ENCODE measurements at places on chromosomes 2 and 18.

DNA sequence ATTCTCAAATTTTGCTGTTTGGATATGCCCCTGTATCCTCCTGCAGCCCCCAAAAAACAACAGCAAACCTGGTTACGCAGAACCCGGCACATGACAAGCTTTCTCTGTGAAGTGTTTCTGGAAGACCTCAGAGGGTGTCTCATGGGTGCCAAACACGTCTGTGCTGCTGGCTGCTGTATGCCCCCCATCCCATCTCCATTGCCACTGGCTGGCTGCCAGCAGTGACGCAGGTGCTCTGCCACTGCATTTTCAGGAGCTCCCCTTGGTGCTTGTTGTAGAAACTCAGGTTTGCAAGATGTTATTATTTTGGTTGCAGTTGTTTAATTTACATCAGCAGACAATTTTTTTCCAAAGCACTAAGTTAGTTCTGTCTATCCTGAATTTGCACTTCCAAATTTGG is 166.4 kb upstream of the FANCL start:
- no peak for DNase-seq

DNA sequence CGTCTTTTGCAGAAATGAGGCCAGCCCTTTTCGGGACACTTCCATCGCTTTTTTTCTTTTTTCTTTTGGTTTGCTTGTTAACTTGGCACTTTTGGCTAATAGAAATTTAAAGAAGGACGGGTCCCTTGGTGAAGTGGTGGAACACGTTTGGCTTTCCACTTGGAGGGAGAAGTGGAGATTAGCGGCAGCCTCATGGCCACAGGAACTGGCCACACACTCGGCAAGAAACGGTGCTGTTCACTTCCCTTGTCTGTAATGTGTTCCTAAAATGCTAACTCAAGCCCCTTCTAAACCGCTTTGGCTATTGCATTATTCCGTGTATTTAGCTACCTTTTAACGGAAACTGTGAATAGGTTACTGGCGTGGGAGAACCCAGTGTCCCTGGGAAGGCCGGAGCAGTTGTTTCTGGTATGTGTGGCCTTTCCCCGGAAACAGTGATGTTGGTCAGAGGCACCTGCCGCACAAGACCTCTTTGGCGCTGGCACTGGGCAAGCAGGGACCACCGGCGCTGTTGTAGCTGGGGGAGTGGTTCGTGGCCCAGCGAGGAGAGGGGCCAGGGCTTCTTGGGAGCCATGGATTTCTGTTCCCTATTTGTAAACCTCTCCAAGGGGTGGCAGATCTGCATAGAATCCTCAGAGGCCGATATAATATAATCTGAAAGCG is 981 bp downstream of the RAMP1 start:
- no peak for DNase-seq

DNA sequence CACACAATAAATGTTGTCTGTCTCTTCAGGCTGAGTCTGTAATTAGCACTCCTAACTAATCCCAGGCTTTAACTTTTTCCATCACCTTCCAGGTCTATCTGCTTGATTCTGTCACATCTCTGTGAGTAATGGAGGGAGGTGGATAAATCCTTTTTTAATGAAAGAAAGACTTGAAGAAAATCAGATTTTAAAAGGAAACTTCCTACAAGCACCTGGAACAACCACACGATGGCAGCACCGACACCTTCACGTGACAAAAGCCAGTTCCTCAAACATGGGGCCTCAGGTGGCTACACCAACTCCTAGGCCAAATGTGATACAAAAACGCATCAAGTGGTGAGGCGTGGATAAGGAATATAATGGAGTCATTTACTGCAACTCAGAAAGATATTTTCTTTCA is 41.8 kb downstream of the TGFBRAP1 start:
- no peak for DNase-seq

DNA sequence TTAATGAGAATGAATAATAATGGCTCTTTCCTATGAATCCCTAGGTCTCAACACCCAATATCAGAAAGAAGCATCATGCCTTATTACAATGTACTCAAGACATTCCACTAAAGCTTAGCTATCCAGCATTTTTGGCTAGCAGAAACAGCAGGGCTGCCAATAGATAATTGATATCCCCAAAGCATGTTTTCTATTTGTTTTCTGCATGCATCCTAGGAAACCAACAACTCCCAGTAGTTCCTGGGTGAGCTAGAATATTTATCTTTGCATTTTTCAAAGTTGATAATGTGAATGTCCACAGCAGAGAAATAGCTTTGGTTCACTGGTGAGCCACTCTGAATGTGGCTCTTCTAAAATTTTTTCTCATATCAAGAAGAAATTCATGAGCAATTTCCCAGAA is 5.8 kb upstream of the ANTXR1 start:
- no peak for DNase-seq

DNA sequence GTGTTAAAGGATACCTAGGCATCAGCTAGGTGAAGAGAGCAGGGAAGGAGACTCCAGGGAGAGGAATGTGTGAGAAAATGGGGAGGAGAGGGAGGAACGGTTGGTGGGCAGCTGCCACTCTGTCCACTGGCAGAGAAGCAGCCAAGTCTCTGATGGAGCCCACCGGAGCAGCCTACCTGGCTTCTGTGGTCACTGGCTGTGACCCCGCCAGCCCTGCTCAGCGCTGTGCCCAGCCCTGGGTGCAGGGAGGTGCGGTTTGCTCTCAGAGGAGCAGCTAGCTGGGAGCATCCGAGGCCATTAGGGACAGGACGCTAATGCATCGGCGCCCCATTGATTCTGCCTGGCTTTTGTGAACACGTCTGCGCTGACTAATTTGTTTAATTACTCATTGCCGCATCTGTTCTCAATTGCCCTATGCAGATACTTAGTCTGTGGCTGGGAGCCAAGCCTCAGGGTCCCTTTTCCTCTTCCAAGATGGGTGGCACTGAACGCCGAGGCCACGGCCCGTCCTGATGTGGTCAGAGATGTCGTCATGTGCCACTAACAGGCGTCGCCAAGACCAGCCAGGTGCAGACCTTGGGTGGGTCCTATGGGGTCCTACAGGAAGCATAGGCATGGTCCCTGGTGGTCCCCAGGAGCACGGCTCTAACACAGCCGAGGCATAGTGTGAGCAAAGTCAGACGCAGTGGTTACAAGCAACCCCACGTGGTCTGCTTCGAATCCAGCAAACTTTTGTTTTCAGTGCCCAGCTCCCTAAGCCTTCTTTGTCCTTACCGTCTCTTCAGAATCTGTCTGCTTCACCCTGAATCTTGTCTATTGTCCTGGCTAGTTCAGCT is 82.0 kb downstream of the RRM2 start:
- no peak for DNase-seq

- no peak for DNase-seq
These were observed 50.6 kb downstream of the ALPK2 start for GRCh38 chr18:58578321-58578720.

- DNase-seq = no peak
These were observed 353.6 kb downstream of the ARHGAP15 start for GRCh38 chr2:143482771-143483170.

GRCh38 chr2:57740891-57741290 is 305.7 kb upstream of the VRK2 start:
- DNase-seq = no peak

DNA sequence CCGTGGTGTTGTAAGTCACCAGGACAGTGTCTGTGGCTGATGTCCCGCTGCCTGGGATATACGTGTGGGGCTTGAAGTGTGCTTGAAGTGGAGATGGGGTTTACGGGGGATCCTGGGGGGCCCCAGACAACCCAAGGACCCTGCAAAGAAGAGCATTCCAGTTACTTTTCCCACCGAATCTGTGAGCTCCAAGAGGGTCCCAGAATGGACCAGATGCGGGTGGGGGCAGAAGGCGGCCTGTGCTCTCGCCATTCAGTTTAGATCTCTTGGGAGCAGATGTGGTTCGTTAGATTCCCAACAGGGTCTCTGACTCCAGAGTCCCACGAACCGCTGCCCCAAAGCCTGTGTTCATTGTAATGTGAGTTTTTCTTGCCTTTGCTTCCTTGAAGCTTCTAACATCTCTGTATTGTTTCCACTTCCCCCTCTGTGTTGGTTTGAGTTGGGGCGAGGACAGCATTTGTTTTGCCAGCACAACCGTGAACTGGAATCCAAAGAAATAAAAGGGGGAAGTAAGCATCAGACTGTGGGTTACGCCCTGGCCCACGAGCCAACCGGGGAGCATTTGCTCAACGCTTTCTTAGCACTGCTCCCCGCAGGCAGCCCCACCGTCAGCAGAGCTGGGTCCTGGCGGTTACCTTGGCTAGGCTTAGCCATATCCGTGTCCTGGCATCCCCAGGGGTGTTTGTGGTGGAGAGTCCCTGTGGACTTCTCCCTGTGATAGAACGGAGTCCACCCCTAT is 92.1 kb downstream of the SH3BP4 start:
- DNase-seq = no peak

DNA sequence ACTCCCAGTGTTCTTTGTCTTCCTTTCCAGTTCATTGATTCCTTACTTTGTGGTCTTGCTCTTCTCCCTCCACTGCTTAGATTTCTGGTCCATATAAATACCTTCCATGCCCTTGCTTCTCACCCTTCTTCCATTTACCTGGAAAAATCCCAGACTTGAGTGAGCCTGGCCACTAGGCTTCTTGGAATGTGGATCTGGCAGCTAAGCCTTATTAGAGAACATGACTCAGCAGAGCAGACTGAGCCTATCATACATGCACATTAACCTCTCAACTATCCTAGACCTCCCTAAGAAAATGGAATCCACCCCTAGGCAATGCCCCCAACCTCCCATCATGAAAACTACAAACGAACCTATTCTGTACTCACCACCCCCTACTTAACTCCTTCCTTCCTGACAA is 127.7 kb downstream of the RHBDD1 start:
- DNase-seq = no peak

GRCh38 chr2:191183516-191183915 is 32.7 kb upstream of the STAT4 start:
- DNase-seq = no peak

GRCh38 chr2:217110550-217110949 is 250.7 kb upstream of the TNP1 start:
- DNase-seq = no peak

- DNase-seq = no peak
These were observed 11.3 kb upstream of the DES start for GRCh38 chr2:219406861-219407230.

DNA sequence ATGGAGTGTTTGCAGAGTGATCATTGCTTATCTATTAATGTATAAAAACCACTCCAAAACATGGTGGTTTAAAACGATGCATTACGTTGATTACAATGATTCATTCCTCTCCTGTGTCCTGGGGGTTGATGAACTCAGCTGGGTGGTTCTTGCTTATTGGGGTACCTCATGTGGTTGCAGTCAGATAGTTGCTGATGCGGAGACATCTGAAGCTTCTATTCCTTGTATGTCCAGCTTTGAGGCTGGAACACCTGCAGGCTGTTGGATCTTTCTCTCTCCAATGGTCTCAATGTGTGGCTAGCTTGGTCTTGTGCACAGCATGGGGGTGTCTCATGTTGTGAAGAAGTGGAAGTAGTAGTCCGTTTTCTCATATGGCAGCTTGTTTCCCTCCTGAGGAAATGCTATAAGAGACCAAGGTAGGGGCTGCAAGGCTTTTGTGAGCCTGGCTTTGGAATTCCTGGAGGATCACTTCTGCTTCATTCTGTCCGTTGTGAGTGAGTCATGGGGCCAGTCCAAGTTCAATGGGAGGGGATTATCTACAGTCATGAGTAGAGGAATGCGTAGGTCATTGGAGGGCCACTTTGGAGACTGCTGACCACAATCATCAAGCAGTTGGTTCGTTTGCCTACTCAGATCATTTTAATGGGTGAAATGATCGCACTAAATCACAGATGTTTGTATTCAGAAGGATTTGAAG is 601.0 kb downstream of the SLC4A3 start:
- DNase-seq = no peak

DNA sequence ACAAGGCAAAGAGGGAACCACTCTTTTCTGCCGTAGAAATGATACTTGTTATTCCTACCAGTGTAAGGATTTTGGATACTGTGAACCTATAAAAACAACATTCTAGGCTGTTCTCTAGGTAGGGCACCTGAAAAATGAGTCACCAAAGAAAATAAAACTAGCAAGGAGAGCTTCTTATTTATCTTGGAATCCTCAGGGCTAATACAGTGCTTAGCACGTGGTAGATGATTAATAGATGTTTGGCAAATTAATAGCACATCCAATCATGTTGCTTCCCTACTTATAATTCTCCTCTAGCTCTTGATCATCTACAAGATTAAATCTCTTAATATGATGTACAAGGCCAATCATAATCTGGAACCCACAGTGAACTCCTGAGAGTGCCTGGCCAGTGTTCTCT is 73.1 kb downstream of the AAK1 start:
- no peak for DNase-seq

GRCh38 chr2:238945433-238946150 is 97.7 kb downstream of the TWIST2 start:
- DNase-seq = no peak

DNA sequence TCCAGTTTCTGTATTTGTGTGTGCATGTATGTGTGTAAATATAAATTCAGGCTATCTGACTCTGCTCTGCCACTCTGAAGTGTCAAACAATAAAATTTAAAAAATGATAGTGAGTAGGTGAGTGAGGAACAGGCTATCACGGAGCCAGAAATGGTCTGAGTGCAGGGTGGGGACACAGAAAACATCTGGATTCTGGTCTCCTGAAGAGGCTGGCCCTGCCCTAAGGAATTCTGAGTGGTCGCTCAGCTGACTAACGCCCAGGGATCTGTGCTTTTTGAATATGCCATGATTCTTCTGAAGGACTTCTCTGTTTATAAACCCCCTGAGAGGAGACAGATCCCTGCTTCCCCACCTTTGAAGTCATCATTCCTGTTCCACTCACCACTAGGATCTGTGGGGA is 353.9 kb upstream of the GYPC start:
- DNase-seq = no peak

DNA sequence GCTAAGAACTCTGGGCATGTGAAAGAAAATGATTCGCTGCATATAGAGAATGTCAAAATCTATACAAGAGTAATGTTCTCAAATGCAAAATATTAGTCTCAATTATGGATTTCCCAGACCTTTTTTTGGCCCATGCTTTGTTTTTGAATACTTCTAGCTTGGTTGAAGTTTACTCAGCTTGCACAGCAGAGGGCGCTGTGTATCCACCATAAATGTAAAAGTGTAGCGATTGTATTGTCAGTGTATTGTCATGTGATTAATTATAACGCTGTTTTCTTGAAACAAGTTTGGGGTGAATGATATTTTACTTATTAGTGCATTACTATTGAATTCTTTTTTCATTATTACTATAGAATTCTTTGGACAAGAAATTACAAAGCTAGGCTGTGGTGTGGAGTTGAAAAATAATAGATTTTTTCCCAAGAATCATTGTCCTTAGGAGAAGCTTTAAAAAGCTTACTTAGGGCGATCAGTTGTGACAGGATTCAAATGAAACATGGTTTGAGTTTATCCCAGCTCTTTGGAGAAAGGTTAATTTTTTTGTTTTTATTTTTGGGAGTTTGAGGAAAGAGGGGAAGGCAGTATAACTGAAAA is 98.3 kb downstream of the PIK3C3 start:
- peak; percentile 24 for DNase-seq

GRCh38 chr18:52730972-52731619 is 391.1 kb downstream of the DCC start:
- no peak for DNase-seq

- no peak for DNase-seq
These were observed 11.4 kb downstream of the SESTD1 start for GRCh38 chr2:179253226-179253625.

- no peak for DNase-seq
These were observed 571.2 kb upstream of the ZEB2 start for GRCh38 chr2:145090841-145091761.

GRCh38 chr2:134668821-134669220 is 50.0 kb downstream of the TMEM163 start:
- peak; percentile 76 for DNase-seq

All from stimulated activated CD8-positive, alpha-beta memory T cell treated with anti-CD3 and anti-CD28 coated beads, Interleukin-2, amount 100 ng/mL, for 48 hours (primary cell).